Purkinje cell (primary cell): ENCODE measurements at places on chromosomes 5 and 9. TPM values are rescaled to one million over a fixed set of nuclear protein-coding genes. Genes with fewer than 3 reads are reported as not detected.

The CFAP77 gene
- polyA plus RNA-seq = not detected in 2 replicates

The ZNF879 gene
- 2.5 and 2.8 TPM in 2 replicates for polyA plus RNA-seq

The ROR2 gene
- polyA plus RNA-seq = not detected in 2 replicates

The TGFBI gene
- polyA plus RNA-seq = 0.56 TPM in 1 of 2 replicates, not detected in the other

The ZFAND5 gene
- 166 and 235 TPM in 2 replicates for polyA plus RNA-seq

The AGXT2 gene
- not detected in 2 replicates for polyA plus RNA-seq
